ENCODE measurements at places on chromosomes 1 and 21.

- DNase-seq, result peak; percentile 43
These were observed at the start of gene CR2 for GRCh38 chr1:207454046-207454964. Gene CR2, plus strand, starts transcription at chr1:207454328. Its CDS starts 91 bp downstream, at chr1:207454419.

GRCh38 chr1:193019442-193020026 is 39.6 kb downstream of the UCHL5 start:
- DNase-seq, result no peak

- no peak for DNase-seq
These were observed 11.7 kb upstream of the CD55 start for GRCh38 chr1:207309745-207310273.

DNA sequence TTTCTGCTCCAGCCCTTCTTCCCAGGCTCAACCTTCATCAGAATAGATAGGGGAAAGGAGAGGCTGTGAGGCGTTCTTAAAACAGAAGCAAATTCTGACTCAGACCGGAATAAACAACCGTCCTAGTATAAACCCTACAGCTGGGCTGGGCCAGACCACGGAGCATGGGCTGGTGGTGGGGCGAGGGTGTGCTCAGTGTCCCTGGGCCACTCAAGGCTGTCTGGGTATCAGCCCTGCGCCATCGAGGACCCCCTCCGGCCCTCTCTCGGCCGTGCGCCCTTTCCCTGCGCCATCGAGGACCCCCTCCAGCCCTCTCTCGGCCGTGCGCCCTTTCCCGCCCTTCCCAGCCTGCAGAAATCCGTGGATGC is 36.0 kb downstream of the CAPN2 start:
- DNase-seq, result no peak

GRCh38 chr1:52554756-52555155 is 1.9 kb upstream of the TUT4 start:
- DNase-seq, result no peak

Measured in activated CD4-positive, alpha-beta T cell treated with anti-CD3 and anti-CD28 coated beads, Interleukin-2, amount 50 U/mL, for 1 hour (primary cell).